MG63 (cell line): ENCODE measurements at places on chromosomes 5 and 9. TPM values are rescaled to one million over a fixed set of nuclear protein-coding genes. Genes with fewer than 3 reads are reported as not detected.

Gene DOCK8
- 5.9 and 6.5 TPM in 2 replicates for total RNA-seq

Gene SHOC1
- total RNA-seq: not detected in 2 replicates

GRCh38 chr9:110916403-110916802 is 121.9 kb downstream of the LPAR1 start:
- peak; percentile 36 for DNase-seq

GRCh38 chr5:105903069-105903468 is 1767.7 kb downstream of the EFNA5 start:
- no peak for DNase-seq

DNA sequence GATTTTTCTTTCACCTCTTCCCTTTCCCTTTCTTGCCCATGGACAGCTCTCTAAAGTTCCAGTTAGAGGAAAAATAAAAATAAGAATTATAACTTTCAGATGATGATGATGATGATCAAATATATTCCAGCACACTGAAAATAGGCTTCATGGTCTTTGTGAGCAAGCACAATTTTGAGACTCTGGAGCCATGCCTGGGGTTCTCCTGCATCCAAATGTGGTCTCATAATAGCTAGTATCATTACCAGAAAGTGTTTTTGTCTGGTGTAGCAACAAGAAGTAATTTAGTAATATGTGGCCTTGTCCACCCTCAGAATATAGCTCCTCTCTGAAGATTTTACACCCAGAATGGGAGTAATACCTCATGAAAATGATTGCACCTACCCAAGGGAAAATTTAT is 150.4 kb downstream of the SNCAIP start:
- no peak for DNase-seq
